Stimulated activated CD4-positive, alpha-beta T cell treated with anti-CD3 and anti-CD28 coated beads, Interleukin-2, amount 100 ng/mL, for 24 hours (primary cell): ENCODE measurements at places on chromosomes 11 and 22.

- DNase-seq, result no peak
Measured at GRCh38 chr11:70317581-70318305, 47.3 kb downstream of the PPFIA1 start.

DNA sequence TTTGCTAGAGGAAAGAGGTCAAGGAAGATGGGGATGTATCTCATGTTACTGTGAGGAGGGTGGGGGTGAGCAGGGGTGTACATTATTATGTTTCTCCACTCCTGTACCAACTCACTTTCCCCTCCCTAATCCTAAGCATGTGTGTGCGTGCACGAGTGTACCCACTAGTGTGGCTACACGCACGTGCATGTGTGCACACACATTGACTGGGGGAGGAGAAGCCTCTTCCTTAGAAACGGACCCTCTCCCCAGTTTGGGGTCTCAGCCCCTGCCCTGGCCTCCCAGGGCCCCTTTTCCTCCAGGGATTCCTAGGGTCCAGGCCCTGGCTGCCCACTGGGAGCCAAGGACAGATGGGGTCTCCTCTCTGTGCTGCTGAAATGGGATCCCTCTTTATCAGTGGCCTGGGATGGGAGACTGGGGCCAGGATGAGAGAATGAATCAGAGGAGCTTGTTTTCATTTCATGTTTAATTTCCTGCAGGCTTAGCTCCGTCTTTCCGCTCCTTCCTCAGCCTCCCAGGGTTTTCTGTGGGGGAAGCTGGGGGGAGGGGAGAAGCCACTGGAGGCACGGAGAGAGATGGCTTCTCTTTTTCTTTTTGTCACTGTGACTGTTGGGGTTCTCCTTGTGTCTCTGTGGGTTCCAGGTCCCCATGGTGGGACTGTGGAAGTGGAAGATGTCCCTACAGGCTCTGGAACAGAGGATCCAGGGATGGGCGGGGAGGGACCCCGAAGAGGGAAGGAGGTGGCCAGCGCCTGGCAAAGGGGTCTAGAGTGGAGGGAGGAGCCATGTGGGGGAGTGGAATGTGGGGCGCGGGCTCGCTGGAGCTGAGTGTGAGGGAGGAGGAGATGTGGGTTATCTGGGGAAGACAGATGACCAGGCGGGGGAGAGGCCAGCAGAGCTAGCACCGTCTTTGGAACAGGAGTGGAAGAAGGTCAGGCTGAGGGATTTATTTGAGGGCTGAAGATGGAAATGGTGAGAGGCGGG, 40.3 kb downstream of the ALX4 start:
- no peak for DNase-seq

DNA sequence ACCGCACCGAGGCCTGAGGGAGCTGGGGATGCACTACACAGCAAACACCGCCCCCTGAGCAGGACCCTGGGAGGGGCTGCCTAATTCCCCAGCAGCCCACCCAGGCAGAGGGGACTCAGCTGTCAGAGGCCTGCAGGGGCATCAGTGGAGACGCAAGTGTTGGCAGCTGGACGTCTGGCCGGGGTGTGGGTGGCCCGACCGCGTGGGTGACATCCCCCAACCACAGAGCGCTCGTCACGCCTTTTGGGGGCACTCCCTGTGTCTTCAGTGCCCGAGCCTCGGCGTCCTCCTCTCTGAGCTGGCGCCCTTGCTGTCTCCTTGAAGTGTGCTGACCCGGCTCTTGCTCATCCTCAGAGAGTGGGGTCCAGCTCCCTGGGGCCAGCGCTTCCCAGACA, 150.2 kb downstream of the BRD1 start:
- DNase-seq, result no peak

DNA sequence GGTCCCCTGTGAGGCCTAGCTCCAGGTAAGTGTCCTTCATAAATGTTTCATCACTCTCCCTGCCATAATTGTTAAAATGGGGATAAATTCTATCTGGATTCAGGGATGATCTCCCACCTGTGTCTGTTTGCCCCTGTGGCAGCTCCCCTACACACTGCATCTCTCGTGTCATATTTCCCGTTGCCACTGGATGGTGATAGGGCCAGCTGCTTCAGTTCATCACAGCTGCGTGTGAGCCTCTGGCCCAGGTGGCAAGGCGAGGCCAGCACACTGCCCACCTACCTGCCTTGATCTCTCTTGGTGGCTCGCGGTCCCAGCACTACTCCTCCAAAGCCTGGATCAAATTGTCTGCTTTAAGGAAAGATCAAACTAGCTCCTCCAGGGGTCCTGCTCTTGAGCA, 187.4 kb downstream of the GRIK4 start:
- DNase-seq, result no peak

DNA sequence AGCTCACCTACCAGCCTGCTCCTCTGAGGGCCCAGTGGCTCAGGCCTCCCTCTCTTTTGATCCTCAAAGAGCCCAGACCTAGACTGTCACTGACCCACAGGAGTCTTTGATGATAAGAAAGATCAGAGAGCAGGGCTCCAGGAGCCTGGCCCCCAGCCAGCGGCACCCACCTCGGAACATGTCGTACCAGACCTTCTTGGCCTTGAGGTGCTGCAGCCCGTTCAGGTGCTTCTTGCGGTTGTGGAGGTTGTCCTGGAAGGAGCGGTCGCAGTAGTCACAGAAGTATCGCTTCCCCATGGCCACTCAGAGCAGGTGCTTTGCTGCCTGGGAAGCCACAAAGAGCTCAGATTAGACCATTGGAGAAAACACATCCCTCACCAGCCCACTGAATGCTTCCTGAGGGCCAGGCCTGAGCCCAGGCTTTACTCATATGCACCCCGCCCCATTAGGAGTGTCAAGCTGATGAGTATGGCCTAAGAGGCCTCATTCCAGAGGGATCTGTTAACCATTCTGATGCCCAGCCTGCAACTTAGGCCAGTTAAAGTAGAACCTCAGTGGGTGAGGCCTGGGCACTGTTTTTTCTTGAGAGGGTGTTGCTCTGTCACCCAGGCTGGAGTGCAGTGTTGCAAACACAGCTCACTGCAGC, 18.4 kb downstream of the ZMAT5 start:
- DNase-seq, result no peak

DNA sequence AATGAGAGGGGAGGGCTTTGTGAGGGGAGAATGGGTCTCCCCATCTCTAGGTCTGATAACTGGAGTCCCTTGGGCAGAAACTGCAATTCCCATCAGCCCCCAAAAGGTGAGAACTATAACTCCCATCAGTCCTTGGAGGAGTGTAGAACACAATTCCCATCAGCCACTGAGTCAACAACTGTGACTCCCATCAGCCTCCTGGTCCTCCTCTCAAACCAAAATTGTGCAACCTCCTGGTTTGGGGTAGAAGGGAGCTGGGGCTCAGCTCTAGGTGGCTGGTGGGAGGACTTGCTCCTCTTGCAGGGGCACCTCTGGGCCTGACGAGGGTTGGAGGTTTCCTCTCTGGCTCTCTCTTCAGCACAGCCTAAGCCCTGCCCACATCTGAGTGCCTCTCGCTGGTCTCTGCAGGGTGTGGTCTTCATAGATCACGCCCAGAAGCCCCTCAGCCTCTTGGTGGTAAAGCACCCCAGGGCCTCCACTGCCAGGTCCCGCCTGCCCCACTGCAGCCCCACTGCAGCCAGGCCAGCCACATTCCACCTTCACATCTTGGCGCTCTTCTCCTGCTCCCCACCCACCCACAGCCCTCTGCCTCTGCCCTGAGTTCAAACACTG, 18.5 kb downstream of the SLC22A12 start:
- DNase-seq, result no peak

DNA sequence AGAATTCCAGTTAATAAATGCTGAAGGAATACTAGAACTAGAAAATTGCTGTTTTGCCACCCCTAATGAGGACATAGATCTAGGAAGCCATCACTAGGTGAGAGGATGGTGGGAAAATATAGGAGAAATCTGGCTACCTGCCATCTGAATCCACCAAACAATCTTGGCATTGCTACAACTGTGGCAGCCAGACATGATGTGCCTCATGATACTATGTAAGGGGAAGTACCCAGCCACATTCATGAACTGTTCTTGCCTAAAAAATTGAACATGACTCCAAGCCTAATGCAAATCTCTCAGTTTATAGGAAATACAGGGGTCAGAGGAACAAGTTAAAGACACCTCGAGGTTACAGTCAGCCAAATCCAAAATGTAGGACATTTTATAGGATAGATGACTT, 72.8 kb downstream of the SFI1 start:
- no peak for DNase-seq

DNA sequence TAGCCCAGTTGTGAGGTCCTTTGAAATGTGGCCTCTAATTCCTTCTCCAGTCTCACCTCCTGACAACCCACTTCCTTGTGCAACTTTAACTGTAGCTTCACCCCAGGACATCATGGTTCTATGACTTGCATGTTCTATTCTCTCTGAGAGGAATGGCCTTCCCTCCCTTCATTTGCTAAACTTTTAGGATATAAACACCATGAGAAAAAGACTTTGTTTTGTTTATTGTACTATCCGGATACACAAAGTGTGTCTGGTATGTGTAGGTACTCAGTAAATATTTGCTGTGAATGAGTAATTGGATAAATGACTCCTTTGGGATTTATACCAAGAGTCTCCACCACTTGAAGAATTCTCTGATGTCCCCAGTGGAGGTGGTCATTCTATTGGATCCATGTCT, 547.6 kb downstream of the INSC start:
- no peak for DNase-seq

DNA sequence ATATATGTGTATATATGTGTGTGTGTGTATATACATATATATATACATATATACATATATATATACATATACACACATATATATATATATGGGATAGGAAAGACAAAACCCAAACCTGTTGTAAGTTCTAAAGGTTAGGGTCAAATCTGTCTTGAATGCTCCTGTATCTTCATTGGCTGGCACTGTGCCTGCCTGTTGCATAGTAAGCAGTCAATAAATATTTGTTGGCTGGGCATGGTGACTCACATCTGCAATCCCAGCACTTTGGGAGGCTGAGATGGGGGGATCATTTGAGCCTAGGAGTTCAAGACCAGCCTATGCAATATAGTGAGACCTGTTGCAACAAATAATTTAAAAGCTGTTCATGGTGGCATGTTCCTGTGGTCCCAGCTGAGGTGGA, 205.4 kb downstream of the DBX1 start:
- no peak for DNase-seq

- DNase-seq, result no peak
Measured at GRCh38 chr11:126791446-126791845, 209.1 kb downstream of the KIRREL3 start.

- no peak for DNase-seq
Measured at GRCh38 chr11:131463649-131464425, 93.4 kb downstream of the NTM start.

GRCh38 chr11:65185869-65186341, 4.2 kb downstream of the CAPN1 start:
- no peak for DNase-seq

DNA sequence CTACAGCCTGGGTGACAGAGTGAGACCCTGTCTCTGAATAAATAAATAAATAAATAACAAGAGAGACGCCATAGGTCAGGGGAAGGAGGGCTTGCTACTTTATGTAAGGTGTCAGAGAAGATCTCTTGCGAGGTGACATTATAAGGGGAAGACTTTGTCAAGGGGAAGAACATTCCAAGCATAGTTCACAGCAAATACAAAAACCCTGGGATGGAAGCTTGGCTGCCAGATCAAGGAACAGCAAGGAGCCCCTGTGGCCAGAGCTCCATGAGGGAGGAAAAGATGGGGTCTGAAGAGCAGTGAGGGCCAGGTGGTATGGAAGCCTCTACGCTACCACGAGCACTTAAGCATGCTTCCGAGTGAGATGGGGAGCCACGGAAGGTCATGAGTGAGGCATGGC, 62.3 kb downstream of the AHNAK start:
- no peak for DNase-seq

DNA sequence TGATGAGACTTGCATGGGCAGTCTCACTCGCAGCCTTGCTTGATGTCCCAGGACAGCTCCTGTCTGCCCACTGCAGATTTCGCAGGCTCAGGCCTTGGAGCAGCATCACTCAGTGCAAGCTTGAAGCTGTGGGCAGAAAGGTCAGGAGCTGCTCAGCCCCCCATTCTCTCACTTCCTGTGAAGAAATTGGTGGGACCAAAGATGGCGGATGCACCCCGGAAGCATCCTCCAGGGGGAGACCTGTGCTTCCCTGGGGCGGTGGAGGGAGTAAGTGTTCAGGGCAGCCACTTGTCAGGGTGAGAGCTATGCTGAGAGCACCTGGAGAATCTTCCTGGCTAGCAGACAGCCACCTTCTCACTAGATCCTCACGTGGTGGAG, 11.3 kb downstream of the PLAAT2 start:
- no peak for DNase-seq

DNA sequence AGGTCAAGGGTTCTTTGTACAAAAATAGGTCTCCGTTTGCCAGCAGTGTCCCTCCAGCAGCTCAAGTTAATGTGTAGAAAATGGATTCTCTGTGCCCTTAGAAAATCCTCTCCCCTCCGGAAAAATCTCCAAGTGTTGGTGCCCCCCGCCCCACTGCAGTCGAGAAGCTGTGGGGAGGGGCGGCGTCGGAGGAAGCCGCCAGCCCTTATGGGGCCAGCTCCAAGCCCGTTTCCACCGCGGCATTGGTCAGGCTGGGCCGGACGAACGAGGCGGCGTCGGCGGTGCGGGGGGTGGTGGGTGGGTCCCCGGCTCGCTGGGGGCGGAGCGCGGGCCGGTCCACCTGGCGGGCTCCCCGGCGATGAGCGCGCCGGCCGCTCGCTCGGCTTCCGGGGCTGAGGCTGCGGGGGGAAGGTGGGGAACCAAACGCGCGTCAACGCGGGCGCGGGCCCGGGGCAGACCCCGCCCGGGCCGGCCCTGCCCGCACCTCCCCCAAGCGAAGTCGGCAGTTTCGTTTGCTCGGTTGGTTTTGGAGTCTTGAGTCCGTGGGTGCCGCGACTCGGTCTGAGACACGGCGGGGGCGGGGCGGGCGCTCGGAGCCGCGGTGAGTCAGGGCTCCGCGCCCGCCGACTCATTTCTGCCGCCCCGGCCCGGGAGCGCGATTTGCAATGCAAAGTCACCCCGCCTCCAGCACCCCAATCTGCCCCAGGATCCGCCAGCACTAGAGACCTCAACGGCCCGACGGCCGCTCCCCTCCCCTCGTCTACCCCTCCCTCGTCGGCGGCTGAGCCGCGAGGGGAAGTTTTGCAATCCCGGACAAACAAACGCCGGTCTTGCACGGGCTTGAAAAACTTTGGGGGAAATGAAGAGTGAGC, 1.4 kb downstream of the ASCL2 start:
- DNase-seq, result peak; percentile 89

- DNase-seq, result no peak
Measured at GRCh38 chr11:32255841-32256240, 165.0 kb downstream of the RCN1 start.
